Stimulated activated CD4-positive, alpha-beta T cell treated with anti-CD3 and anti-CD28 coated beads, Interleukin-15, amount 100 ng/mL, for 24 hours (primary cell): ENCODE measurements at places on chromosomes 2 and 18.

GRCh38 chr2:42073739-42074503 lies 26.1 kb downstream of the PKDCC start:
- DNase-seq: no peak

GRCh38 chr2:74036450-74037195 lies 51.9 kb downstream of the TET3 start:
- DNase-seq: no peak

GRCh38 chr2:157184161-157184895 lies 73.2 kb upstream of the GALNT5 start:
- DNase-seq: no peak

- DNase-seq: no peak
Measured at GRCh38 chr2:15331787-15332186, 229.3 kb downstream of the NBAS start.

DNA sequence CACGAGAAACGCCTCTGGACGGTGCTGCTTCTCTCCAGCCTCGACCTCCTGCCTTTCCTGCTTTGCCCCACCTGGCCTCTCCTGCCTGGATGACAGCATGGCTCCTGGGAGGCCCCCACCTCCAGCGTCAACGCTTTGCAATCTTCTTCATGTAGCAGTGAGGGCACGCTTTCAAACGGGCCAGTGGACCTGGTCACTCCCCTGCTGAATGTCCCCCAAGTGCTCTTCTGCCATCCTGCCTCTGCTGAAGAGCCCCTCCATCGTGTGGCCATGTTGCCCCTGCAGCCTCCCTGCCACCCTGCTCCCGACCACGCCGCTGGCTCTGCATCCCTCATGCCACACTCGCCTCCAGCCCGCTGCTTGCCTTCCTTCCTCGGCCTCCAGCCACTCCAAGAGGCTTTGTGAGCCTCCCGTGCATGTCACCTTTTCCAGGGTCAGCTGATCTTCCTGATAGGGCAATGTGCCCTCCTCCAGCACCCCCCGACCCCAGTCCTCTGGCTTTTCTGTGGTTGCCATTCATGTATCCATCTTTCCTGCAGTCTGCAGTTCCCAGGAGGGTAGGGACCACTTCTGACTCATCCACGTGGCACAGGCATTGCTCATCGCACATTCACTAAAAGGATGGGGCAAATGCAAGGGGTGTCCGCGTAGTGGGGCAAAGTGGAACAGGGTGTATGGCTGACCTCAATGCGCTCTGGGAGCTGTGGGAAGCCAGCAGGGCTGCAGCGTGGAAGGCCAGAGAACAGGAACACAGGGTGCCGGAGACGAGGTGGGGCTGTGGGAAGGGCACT lies 268.8 kb downstream of the TWIST2 start:
- no peak for DNase-seq

- no peak for DNase-seq
Measured at GRCh38 chr18:77134611-77135010, 2.0 kb upstream of the MBP start.

DNA sequence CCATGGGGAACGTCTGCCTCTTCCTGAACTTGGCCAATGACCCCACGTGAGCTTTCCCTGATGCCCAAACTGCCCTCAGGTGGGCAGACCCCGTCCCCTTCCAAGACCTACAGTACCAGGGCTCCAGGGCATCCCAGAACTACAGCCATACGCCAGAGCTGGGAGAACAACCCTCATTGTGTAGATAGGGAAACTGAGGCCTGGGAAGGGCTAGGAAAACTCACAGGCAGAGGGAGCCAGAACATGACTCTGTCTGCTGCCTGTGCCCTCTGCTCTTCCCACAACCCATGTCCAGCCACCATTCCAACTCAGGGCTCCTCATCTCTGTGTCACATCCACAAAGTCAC lies 16.8 kb upstream of the ANKRD53 start:
- no peak for DNase-seq

- DNase-seq: peak; percentile 1
Measured at GRCh38 chr2:240569998-240570530, 1.8 kb downstream of the RNPEPL1 start.

DNA sequence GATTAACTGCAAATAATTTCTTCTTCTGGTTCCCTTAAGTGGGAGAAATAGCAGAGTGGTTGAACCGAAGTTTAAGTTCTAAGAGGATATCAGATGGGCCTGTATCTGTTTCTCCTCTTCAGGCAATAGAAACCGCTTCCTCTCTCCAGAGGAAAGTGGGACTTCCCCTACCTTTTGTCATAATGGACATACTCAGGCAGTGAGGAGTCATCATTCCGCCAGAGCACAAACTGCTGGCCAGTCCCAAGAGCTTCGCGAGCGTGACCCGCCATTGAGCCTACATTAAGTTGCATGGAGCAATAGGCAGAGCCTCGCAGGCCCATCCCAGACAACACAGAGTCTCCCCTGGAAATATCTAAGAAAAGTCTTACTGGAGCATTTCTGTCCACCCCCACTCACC lies 158.9 kb downstream of the LDLRAD4 start:
- DNase-seq: peak; percentile 52

DNA sequence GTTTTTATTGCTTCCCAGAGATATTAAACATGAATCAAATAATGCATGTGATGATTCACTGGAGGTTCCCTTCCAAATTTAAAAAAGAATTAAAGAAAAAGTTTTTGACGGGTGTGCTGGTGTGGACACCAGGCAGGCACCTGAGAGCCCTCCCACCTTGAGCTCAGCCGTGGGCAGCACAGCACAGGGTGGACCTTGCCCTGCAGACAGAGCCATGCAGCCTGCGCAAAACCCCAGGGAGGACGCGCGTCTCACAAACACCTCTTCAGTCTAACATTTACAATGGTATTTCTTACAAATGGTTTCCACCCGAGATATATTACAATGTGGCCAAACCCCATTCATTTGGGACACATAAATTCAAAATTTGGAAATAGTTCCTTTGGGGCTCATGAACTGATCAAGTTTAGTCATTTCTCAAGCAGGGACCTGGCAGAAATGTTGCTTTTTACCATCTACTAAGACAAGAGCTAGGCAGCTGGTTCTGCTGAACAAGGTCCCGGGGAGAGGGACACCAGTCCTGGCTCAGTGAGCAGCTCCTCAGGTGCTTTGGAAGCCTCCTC lies 45.4 kb downstream of the ODC1 start:
- no peak for DNase-seq

DNA sequence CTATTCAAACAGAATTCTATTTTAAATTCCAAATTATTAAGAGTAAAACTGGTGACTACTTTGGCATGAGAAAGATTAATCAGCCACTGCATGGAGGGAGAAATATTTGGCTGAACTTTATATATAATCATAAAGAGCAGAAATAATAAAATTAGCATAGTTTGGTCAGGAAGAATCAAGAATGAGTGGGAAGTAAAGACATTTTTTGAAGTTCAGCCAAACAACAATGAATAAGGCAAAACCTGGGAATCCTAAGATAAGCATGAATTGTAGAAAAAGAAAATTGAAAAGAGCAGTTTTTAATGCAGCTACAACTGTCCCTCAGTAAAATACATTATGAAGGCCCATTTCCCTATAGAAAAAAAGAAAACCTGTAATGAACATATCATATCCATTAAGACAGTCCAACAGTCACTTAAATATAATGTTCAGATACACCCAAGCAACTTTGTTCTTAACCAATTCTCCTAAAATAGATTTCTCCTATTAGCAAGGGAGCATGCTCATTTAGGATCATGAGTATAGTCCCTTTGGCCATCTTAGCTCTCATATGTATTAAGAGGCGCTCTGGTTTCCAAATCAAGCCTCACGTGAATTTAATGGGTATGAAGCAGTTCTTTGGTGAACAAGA lies 6.5 kb downstream of the TMEM17 start:
- no peak for DNase-seq

DNA sequence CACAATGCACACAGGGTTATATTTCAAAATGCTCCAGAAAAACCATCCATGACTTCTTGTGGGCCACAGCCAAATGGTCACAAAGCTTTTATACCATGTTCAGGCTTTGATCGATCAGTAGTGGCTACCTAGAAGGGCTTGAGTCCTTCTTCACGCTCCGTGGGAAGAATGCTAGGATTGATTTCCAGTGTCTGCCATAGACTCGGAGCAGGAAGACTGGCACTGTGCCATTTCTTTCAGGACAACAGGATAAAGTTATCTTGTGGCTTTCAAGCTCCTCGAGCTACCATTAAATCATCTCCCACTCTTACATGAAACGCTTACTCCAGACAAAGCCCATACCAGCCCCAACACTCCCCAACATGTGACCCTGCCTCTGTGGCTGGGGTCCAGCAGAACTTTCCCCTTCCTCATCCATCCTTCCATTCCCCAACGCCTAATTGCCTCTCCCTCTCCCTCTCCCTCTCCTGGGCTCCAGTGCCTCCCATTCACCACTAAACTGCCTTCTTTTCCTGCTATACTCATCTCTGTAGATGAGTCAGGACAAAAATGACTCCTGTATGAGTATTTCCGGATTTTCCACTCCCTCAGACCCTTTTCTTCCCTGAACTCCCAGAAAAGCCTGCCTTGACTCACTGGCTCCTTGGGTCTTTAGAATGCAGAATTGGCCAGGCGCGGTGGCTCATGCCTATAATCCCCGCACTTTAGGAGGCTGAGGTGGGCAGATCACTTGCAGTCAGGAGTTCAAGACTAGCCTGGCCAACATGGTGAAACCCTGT lies 40.9 kb downstream of the ADD2 start:
- DNase-seq: no peak

GRCh38 chr2:18704276-18704675 lies 114.9 kb upstream of the NT5C1B start:
- no peak for DNase-seq

DNA sequence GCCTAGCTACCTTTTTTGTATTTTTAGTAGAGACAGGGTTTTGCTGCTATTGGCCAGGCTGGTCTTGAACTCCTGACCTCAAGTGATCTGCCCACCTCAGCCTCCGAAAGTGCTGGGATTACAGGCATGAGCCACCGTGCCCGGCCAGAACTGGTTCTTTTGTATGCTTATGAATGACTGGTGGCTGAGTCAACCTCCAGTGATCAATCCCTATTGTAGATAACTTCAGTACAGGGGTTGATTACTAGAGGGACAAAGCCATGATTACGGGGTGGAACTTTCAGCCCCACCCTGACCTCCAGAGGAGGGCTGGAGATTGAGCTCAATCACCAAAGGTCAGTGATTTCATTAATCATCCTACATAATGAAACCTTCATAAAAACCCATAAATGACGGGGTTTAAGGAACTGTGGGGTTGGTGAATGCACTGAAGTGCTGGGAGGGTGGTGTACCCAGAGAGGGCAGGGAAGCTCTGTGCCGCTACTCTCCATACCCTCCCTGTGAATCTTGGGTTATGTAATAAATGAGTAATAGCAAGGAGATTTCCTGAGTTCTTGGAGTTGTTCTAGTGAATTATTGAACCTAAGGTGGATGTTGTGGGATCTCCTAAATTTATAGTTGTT lies 281.8 kb upstream of the CXCR4 start:
- DNase-seq: no peak

GRCh38 chr18:72555101-72555500 lies 11.0 kb upstream of the CBLN2 start:
- peak; percentile 5 for DNase-seq

DNA sequence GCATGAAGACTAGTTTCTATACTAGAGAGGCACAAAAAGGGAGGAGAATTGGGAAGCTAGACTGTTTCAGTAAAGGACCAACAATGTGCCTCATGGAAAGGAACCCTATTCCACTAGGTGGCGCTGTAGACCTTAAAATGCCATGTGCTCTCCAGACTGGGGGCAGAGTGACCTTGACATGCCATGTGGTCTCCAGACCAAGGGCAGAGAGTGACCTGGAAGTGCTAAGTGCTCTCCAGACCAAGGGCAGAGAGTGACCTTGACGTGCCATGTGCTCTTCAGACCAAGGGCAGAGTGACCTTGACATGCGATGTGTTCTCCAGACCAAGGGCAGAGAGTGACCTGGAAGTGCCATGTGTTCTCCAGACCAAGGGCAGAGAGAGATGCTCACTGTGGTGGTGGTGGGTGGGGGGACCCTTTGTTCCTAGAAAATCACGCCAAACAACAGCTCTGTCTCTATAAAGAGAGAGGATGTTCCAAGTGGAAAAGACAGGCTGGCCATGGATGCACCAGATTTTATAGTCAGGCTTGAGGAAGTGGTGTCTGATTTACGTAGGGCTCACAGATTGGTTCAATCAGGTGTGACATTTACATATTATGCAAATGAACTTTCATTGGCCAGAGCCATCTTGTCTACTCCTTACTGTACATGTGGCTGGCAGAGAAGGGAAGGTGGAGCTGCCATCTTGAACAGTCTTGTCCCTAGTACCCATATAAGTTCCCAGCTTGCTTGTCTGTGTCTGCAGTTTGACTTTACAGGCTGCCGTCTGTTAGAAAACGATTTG lies 344.0 kb upstream of the DDX18 start:
- peak; percentile 31 for DNase-seq

DNA sequence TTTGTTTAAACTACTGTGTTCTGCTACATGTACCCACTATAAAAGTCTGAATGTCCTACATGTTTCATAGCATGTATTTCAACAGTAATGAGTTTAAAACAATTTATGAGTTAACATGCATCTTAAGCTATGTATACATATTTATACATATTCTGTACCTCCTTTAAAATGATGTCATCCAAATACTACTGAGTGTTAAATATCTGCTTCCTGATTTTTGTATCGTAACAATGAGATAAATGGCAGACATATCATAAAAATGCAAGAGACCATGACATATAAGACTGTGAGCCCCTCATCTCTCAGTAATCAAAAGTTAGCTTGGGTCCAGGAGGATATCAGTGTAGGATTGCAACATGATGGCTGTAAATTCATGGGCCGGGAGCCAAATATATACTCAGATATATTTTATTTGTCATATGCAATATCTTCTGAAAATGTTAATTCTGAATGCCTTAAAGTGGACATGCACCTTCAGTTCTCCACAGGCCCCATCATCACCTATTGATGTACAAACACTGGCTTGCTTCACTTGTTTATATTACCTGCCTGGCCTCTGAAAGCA lies 3.6 kb downstream of the COL5A2 start:
- no peak for DNase-seq

DNA sequence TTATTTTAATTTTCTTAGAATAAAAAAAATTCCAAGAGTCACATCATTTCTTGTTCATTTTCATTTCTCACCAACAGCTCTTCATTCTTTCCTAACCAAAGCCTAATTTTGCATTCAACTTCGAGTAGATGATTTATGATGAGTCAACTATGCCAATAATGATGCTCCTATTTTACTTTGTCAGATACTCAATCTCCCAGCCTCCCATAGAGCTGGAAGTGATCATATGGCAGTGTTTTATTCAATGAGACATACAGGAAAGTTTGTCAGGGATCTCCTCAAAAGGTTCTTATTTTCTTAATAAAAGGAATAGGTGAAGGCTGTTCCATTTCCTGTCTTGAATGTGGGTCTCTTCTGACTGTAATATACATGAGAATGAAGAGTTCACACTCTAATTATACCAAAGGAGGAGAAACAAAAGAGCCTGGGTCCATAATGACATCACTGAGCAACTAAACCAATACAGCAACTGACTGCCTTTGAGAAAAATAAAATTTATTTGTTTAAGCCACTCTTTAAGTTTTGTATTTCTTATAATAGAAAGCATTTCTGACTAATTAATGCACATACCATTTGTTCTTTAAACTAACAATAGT lies 231.2 kb upstream of the CYP26B1 start:
- DNase-seq: no peak
